Glomerular endothelial cell (primary cell): ENCODE measurements at places on chromosomes 13 and 19. TPM values are rescaled to one million over a fixed set of nuclear protein-coding genes. Genes with fewer than 3 reads are reported as not detected.

GRCh38 chr19:56139847-56140582, 1.1 kb upstream of the ZNF444 start:
- DNase-seq = no peak

DNA sequence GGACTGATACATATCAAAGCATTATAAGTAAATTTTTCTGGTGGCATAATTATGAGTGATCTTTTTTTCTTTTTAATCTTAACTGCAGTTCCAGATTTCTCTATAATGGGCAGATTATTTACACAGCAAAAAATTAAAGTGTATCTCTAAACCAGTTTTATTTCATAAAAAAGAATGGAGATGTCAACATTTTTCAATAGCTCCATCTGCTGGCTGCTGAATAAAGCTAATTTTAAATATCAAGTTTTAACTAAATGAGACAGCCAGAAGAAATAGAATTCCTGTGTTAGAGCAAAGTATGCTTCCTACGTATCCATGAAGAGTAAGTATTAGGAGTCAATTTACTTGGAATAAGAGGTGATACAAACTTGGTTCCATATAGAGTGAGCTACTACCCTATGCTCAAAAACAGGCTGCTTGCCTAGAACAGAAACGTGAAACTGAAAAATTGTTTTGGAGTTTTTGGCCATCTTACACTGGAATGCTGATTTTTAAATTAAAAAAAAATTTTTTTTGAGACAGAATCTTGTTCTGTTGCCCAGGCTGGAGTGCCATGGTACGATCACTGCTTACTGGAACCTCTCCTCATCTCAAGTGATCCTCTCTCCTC, 5.0 kb upstream of the PDS5B start:
- peak; percentile 22 for DNase-seq

DNA sequence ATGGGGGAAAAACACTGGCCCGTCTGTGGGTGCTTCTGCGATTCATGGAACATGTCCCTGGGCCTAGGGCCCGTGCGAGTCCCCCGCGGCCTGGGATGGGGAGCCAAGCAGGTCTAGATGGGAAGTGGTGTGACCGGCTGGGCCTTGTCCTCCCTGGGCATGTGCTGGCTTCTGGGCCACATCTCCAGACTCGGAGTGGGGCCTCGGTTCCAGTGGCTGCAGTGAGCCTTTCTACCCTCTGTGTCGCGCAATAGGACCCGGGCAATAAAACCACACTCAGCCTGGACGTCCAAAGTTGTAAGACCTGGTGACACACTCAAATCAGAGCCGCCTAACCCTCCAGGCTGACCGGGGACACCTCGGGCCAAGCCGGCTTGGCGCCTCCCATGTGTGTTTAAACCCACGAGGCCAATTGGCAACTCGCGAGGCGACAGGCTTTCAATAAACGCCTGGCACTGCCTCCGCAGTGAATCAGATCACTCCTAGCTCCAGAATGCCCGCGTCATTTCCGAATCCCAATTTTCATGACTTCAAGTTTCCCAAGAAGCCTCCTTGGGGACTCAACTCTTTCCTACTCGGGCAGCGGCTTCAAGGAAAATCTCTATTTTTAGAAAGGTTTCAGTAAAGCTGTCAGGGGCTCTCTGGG, 57.3 kb downstream of the KLF2 start:
- DNase-seq = no peak

DNA sequence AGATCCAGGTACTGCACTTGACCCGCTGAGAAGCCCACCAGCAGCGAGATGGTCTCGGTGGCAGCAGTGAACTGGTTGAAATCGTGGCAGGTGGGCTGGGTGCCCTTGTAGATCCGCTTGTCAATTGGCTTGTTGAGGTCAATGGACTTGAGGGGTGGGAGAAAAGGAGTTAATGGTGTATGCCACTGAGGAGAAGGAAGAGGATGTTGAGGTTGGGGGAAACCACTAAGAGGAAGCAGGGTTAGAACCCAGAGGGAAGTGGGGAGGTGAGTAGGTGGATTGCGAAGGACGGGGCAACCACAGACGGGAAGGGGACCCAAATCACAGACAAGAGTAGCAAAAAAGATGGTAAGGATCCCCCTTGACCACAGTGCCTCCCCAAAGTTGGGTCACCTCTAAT, 1.7 kb downstream of the DMWD start:
- DNase-seq = no peak

- no peak for DNase-seq
These were observed 2.0 kb downstream of the LRRC4B start for GRCh38 chr19:50565984-50566903.

The ZNF665 gene
- 1.9 and 2.5 TPM in 2 replicates for total RNA-seq

The SOHLH2 gene
- 0.64 TPM in 1 of 2 replicates, not detected in the other for total RNA-seq
